ENCODE measurements at places on chromosomes 3 and 15.

- peak; percentile 63 for DNase-seq
These were observed 39.6 kb upstream of the SECISBP2L start for GRCh38 chr15:49085696-49086459.

DNA sequence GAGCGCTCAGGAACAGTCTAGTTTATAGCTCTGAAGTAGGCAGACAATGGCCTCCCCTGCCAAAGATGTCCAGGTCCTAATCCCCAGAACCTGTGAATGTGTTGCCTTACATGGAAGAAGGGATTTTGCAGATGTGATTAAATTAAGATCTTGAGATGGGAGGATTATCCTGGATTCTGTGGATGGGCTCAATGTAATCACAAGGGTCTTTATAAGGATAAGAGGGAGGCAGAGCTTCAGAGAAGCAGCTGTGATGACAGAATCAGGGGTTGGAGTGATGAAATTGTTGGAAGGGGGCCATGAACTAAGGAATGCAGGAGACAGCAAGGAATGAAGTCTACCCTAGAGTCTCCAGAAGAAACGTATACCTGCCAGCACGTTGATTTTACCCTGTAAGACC, 14.0 kb upstream of the GK5 start:
- DNase-seq, result no peak

- DNase-seq, result no peak
These were observed 8.0 kb upstream of the ITIH3 start for GRCh38 chr3:52786330-52787215.

DNA sequence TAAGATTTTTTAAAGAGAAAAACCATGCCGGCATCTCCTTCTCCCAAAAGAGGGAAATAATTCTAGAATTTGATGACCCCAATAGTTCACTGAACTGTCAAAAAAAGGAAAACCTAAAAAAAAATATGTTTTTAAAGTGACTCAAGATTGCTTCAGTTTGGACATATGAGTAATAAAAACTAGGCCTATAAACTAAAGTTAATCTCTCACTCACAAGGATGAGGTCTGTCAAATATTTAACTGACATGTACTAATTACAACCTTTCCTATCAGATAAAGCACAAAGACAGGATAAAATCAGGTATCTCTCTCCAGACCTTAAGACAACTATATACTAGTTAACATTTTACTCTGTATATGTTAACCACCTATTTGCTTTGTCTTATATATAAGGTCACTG, 231.9 kb downstream of the NSUN3 start:
- DNase-seq, result no peak

DNA sequence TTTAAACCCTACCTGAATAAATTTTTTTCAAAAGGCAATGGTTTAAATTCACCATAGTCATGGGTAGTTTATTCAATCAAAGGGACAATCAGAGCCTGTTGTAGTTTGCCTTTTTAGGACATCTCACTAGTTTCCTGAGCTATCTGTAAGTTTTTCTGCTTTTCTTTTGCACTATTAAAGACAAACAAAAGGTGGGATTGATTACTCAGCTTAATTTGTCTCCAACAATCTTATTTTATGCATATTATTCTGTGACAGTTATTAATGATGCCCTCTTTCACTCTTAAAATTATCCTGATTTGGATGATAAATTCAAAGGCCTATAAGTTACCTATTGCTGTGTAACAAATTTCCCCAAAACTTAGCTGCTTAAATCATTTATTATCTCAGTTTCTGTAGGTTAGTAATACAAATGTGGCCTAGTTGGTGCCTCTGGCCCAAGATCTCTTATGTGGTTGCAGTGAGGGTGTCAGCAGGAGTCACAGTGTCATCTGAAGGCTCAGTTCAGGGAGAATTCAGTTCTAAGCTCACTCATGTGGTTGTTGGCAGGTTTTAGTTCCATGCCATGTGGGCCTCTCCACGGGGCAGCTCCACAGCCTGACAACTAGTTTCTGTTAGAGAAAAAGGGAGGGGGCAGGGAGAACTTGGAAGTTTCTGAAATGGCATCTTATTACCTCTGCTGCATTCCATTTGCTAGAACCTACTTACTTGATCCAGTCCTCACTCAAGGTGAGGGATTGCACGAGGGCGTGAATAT, 16.0 kb downstream of the ARMC8 start:
- DNase-seq, result no peak

- DNase-seq, result no peak
These were observed 1.7 kb upstream of the DLL4 start for GRCh38 chr15:40927495-40927872.

DNA sequence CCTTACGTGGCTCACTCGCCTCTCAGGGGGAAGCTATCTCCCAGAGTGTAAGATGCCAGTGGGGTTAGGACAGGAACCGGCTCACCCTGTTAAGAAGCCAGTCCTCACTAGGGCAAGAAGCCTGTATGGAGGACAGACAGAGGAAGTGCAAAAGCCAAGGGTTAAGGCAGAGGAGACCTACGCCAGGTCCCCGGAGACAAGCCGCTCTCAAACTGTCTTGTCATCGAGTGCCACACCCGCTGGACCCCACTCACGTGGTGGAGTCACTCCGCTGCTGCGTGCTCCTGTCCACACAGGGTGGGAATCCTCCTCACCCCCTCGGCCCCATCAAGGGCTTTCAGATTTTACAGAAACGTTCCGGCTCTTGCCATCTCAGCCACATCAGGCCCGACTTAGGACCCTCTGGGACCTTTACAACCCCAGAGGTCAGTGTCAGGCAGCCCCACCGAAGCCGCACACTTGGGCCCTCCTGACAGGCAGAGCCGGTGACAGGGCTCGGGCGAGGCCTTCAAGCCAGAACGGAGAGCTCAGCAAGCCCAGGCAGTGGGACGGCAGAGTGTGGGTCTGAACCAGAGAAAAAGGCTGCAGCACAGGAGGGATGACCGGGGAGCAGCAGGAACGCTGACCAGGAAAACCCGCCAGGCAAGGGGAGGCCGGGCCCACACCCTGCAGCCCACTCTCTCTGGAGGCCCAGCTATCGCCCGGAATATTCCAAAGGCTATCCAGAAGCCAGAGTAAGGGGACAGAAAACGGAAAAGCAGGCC, 61.7 kb downstream of the XXYLT1 start:
- DNase-seq, result no peak

GRCh38 chr3:182621435-182622240, 171.7 kb upstream of the ATP11B start:
- peak; percentile 43 for DNase-seq

- DNase-seq, result no peak
These were observed 16.2 kb downstream of the CPA3 start for GRCh38 chr3:148881286-148881685.

DNA sequence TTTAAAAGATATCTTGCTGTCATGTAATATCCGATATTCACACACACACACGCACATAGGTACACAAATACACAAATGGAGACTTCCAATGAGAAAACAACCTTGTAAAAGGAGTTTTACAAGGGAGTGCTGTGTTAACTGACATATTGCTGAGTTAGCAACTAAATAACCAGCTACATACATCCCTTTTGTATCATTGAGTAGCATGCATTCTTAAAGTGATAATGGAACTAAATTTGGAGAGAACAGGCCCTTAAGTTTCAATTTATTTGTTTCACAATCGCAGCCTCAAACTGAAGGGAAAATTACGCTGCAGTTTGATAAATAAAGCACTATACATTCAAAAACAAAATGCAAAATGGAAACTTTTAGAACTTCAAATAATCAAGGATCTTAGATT, 1046.0 kb upstream of the NR2F2 start:
- DNase-seq, result no peak

DNA sequence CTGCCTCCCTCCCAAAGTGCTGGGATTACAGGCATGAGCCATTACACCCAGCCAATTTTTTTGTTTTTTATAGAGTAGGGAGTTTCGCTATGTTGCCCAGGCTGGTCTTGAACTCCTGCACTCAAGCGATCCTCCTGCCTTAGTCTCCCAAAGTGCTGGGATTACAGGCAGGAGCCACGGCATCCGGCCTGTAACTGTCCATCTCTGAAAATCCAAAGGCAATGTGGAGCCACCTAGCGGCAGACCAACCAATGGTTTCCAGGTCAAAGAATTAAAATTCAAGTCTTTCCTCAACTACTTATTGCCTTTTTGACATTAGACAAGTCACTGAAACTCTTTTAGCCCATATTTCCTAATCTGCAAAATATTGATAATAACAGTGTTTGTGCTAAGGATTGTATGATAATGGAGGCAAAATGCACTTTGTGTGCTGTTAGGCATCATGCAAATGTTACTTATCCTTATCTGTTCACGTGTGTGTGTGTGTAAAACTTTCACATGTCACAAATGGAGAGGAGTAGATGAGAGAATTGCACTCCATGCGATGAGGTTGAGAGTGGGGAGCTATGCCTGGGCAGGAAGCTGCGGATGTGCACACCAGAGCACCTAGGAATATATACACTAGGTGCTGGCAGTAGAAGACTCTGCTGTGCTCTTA, 48.7 kb downstream of the COL8A1 start:
- DNase-seq, result peak; percentile 3

- DNase-seq, result no peak
These were observed 161.3 kb downstream of the OCA2 start for GRCh38 chr15:27937851-27938250.

- no peak for DNase-seq
These were observed 82.8 kb upstream of the CDV3 start for GRCh38 chr3:133490468-133491351.

DNA sequence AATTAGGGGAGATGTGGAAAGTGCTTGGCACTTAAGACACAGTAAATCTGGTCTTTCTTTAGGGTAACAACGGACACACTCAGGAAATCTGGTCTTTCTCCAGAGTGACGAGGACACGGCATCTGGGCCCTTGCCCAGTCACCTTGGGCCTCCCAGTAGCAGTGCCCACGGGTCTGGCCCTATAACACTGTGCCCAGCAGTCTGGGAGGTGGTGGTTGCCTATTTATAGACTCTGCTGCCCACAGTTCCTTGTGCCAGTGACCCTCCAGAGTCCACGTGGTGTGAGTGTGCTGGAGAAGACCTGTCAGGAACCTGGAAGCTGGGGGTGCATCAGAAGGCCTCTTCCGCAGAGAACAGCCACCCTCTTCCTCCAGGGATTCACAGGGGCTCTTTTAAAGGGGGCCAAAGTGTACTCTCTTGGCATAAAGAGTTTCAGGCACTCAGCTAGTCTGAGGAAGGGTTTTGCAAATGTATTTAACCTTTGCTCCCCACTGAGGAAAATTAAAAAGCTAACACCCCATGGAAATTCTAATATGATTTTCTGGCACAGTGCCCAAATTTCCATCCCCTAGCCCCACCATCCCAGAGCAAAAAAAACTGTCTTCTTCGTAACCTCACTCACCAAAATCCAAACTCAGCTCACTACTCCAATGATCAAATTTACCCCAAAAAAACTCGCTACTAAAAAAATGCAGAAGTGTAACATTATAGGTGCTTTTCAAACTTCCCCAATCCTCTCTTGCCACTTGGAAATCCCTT, 15.4 kb downstream of the WNT5A start:
- no peak for DNase-seq

- DNase-seq, result no peak
These were observed 77.2 kb downstream of the STXBP5L start for GRCh38 chr3:120985242-120985641.

- DNase-seq, result no peak
These were observed 11.2 kb downstream of the DCBLD2 start for GRCh38 chr3:98890181-98890835.

- DNase-seq, result no peak
These were observed 40.9 kb downstream of the KLHL18 start for GRCh38 chr3:47323431-47324277.

DNA sequence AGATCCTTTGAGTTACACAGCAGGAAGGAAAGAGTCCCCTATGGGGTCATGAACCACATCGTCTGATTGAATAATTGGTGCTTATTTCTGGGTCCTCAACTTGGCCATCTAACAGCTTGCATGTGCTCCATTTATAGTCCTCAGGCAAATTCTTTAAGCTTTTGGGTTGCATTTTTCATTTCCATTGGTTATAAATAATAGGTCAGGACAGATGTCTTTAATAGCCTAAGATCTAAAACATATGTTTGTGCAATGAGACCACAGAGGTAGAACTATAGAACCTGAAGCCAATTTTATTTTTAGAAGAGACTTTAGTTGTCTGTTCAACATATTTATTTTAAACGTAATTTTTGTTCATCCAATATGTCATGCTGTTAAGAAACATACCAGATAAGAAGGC, 43.2 kb downstream of the CD200R1L start:
- no peak for DNase-seq

- DNase-seq, result no peak
These were observed 180.9 kb upstream of the TLE3 start for GRCh38 chr15:70278644-70279043.

DNA sequence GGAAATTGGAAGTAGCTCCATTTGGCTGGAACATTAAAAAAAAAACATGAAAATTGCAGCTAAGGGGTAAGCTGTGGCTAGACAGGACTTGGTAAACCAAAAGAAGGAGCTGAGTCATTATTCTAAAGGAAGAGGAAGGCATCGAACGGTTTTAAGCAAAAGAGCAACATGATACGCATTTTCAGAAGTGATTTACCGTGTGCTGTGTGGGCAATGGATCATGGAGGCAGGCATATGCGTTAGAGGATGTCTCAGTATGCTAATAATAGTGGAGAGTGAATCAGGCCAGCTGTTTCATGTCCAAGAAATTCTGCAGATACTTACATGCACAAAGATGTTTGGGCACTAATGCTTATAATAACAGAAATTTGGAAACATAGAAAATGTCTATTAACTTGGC, 409.1 kb upstream of the ATP11B start:
- no peak for DNase-seq

- no peak for DNase-seq
These were observed 36.7 kb downstream of the ZIC4 start for GRCh38 chr3:147369661-147370123.

- DNase-seq, result no peak
These were observed 84.5 kb downstream of the COL6A6 start for GRCh38 chr3:130601442-130601971.

GRCh38 chr3:172125963-172126457, 86.6 kb downstream of the FNDC3B start:
- DNase-seq, result no peak

DNA sequence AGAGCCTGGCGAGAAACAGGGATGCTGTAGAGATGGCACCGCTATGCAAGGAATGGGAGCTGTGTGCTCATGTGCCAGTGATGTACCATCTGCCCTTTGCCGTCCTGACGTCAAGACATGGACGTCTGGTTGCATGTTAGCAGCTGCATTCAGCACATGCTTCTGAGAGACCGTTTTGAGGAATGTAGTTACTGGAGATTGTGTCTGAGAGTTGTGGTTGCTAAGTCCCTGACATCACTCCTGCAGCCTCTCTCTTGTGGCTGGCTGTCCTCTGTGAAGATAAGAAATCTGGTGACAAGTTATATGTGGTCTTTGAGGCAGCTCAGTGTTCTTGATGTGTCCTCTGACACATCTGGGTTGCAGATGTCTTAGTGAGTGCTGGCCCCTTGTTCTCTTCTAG, 165.1 kb downstream of the APBA2 start:
- DNase-seq, result no peak

DNA sequence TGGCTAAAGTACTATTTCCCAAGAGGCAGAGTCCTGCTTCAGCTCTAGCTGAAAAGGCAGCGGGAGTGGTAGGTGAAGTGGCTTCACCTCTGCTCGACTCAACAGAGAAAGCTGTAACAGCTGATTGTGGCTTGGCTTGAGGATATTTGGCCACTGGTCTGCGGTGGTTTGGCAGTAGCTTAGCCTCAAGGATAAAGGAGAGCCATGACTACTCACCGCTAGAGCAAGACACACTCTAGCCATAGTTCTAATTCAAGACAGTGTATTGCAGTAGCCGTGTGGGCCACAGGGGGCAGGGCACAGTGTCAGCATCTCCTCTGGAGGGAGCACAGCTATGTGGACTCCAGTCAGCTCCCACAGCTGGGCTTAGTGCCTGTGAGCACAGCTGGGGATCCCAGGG, 23.5 kb downstream of the TPRG1 start:
- no peak for DNase-seq

- no peak for DNase-seq
These were observed 72.0 kb upstream of the BLM start for GRCh38 chr15:90644952-90645725.

GRCh38 chr3:52174896-52175295, 20.7 kb upstream of the POC1A start:
- no peak for DNase-seq

Data from hippocampal formation (tissue), 2 donors.